NB4 (cell line): ENCODE measurements at places on chromosomes 16 and 17.

GRCh38 chr16:78742501-78743283, 643.2 kb downstream of the WWOX start:
- DNase-seq, result peak; percentile 83

GRCh38 chr16:86798247-86799041, 220.1 kb downstream of the FOXL1 start:
- DNase-seq, result no peak

- no peak for DNase-seq
These were observed 151.9 kb downstream of the IRX5 start for GRCh38 chr16:55082591-55082976.

DNA sequence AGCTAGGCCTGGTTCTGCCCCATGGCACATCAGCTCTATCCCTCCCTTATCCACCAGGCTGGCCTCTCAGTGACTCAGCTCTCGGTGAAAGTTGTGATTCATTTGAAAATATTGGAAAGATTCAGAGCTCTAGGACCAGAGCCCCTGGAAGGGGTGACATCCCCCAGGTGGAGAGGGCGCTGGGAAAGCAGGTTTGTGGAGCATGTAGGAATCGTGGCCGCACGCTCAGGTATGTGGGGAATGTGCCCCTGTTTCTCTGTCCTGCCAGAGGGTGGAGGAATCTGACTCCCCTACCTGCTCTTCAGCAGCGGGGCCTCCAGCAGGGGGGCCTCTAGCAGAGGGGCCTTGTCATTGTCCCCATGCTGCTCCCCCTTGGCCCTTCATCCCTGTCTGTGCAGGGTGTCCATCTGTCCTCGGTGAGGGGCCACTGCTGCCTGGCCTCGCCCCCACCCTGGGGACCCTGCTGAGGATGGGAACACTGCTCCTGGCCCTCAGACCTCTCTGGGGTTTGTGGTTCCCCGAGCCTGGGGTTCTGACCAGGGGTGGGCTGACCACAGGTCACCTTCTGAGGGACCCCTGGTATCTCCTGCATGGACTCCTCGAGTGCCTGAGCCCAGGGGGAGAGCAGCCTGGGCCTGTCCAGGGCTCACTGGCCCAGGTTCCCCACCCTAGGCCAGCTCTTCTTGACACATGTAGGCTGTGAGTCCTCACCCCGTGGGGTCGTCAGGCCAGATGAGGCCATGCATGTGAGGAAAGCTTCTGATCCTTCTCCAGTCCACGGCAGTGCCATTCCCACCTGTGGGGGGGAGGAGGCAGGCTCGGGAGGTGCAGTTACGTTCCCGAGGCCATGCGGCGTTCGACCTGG, 47.5 kb downstream of the NT5M start:
- DNase-seq, result no peak

GRCh38 chr16:27984121-27984520, 79.4 kb downstream of the GSG1L start:
- DNase-seq, result no peak

GRCh38 chr17:40986920-40987319, 2.8 kb upstream of the KRT40 start:
- no peak for DNase-seq

DNA sequence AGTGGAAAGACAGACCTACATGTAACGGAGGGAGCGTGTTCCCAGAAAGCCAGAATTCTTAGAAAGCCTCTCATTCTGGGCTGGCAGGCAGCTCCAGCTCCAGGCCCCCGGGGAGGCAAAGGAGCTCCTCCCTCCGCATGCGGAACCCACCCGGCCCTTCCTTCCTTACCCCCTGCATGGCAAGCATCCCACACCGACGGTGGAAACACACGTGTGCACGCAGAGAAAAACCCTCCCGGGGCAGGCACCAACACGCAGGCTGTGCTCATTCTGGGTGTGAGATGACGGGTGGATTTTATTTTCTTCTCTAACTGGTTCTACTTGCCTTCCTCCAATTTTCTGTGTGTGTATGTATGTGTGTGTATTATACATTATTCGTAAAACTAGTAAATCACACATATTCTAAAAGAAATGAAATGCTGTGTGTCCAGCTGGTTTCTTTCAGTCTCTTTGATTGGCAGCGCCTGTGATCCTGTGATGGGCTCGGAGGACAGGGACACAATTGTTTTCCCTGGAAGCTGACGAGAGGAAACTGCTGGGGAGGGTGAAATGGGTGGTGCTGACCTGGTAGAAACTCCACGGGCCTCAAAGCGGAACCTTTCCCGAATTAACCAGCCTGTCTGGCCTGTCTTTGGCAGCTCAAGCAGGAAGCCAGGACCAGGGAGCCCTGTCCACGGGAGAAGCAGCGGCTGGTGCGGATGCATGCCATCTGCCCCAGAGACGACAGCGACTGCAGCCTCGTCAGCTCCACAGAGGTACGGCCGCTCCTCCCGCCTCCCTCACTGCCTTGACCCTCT, 22.2 kb downstream of the CARD14 start:
- no peak for DNase-seq

DNA sequence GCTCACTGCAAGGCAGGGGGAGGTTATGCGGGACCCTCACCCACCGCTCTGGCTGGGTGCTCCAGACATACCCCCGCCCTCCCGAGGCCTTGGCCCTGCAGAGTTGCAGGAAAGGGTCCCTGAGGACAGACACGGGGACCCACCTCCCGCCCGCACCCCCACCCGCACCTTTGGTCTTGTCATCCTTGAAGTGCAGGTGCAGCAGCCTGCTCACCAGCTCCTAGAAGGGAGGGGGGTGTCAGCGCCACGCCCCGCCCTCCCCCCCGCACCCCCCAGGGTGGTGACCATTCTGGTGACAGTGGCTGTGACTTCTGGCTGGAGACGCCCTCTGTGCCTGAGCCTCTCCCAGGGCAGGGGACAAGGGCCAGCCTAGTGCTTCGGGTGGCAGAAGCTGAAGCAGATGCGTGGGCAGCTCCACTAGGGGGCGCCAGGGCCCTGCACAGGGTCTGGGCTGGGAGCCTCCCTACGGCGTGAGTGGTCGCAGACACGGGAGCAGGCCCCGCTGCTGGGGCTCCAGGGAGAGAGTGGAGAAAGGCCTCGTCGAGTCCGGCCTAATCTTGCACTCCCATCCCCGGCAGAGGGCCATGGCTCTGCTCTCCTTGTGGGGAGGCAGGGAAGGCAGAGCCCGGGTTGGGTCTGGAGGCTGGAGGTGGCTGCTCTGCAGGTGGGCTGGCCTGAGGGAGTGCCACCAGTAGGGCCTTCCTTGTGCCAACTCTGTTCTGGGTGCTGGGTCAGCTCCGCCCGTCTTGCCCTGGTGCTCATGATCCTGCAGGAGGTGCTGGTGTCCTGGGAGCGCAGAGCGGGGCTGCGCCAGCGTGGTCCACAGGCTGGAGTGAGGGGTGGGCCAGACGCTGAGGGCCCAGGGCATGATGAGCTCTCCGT, 2.7 kb downstream of the CENPX start:
- DNase-seq, result peak; percentile 79

DNA sequence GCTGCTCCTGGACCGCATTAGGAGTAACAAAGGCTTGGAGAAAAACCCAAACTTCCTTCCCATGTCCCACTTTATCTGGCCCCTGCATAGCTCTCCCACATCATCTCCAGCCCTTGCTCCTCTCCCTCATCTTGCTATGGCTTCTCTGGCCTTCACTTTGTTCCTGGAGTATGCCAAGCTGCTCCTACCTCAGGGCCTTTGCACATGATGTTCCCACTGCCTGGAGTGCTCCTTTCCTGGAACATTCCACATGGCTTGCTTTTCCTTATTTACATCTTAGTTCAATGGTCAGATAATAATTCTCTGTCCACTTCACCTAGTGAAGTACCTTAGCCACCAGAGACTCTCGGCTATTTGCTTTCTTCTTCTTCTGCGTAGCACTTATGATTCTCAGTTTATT, 4.3 kb upstream of the KSR1 start:
- DNase-seq, result no peak

GRCh38 chr16:19704321-19705145, 13.5 kb downstream of the KNOP1 start:
- no peak for DNase-seq

GRCh38 chr17:40190197-40191021, 13.1 kb downstream of the RAPGEFL1 start:
- DNase-seq, result peak; percentile 32

DNA sequence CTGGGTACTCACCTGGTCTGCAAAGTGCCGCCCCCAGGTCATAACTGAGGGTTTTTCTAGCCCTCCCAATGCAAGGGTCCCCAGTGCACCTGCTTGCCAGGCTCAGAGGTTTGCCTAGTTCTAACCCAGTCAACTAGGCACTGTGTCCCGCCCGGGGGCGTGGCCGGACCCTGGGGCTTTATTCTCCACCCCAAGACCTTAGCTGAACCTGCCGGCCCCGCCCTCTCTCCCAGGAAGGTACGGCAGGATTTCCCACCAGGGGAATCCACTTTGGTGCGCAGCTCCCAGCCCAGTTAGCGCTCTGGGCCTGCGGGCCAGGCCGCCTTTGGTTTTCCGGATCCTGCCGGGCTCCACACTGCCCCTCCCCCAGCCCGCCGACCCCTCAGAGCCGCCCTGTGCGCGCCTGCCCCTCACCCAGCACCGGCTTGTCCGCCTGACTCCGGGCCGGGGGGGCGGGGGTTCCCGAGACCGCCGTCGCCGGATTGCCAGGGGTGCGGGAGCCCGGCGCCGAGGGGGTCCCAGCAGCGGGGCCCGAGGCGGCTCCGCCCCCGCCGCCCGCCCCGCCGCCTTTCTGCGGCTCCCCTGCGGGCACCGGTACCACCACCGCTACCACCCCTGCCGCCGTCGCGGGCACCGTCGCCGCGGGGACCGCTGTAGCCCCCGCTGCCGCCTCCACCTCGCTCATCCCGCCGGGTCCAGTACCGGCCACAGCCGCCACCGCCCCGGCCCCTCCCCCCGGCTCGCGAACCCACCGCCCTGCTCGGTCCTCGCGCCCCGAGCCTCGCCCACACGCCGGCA, 424 bp downstream of the YBX2 start:
- peak; percentile 42 for DNase-seq

DNA sequence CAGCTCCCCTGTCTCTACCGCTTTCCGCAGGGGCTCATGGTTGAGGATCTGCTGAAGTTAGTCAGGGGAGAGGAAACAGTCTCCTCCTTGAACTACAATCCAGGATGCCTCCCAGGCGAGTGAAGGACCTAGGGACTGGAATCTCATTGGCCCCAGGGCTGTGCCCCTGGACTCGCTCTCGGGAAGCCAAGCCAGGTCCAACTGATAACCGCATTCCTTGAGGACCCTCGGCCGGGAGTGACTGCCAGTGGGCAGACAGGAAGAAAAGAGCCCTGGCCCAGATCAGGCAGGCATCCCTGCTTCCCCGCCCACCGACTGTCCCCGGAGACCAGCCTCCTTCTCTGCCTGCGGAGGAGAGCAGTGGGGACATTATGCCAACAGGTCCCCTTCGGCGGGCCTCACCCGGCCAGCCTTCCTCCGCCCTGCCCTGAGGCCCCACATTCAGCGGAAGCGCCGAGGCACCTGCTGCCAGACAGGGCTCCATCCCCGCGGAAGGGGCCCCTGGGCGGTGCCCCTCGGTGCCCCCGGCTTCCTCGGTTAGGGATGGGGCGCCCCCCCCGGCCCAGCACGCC, 776 bp downstream of the LRRC75A start:
- peak; percentile 58 for DNase-seq

DNA sequence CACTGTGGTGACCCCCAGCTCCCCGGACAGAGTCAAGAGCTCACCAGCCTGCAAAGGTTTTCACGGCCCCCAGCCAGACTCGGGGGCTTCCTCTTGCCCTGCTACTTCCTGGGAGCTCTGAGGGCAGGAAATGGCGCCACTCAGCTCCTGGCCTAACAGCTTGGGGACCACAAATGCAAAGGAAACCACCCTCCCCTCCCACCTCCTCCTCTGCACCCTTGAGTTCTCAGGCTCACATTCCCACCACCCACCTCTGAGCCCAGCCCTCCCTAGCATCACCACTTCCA, 375 bp upstream of the SPN start:
- peak; percentile 98 for DNase-seq

- DNase-seq, result no peak
These were observed 122.4 kb downstream of the RAB11FIP4 start for GRCh38 chr17:31513731-31514427.

- DNase-seq, result no peak
These were observed 1.8 kb upstream of the SLC4A1 start for GRCh38 chr17:44269535-44270240.

GRCh38 chr17:34800661-34801060, 160.6 kb downstream of the CCT6B start:
- no peak for DNase-seq

DNA sequence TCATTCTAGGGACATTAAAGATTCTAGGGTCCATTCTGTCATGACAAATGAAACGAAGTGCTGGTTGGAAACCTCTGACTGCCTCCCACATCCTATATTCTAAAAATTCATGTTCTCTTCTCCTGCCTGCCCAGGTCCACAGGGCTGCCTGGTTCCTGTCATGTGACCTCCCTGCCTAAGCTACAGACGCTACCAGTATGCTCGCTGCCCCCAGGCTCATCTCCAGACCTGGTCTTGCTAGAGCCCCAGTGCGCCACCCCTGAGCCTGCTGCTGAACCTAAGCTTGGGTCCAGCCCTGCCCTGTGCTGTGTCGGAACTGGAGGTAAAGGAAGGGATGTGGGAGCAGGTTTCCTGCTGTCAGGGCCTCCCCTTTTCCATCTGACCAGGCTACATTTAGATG, 231.6 kb upstream of the CDH5 start:
- DNase-seq, result no peak

DNA sequence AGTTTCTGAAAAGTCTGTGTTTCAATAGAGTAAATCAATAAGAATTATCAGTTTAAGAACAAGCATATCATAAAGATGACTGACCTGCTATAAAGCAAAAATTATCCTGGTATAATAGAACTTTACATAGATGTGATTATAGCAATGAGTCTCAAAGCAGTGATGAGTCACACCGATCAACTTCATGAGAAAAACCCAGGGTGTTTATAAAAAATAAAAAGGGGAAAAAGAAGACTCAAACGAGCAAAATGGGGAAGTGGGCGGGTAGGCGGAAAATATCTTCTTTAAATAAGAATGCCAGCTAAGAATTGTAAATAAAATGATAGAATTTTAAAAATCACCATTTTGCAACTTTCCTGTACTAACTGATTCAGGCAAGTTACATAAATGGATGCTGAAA, 46.8 kb downstream of the BRIP1 start:
- DNase-seq, result peak; percentile 52

DNA sequence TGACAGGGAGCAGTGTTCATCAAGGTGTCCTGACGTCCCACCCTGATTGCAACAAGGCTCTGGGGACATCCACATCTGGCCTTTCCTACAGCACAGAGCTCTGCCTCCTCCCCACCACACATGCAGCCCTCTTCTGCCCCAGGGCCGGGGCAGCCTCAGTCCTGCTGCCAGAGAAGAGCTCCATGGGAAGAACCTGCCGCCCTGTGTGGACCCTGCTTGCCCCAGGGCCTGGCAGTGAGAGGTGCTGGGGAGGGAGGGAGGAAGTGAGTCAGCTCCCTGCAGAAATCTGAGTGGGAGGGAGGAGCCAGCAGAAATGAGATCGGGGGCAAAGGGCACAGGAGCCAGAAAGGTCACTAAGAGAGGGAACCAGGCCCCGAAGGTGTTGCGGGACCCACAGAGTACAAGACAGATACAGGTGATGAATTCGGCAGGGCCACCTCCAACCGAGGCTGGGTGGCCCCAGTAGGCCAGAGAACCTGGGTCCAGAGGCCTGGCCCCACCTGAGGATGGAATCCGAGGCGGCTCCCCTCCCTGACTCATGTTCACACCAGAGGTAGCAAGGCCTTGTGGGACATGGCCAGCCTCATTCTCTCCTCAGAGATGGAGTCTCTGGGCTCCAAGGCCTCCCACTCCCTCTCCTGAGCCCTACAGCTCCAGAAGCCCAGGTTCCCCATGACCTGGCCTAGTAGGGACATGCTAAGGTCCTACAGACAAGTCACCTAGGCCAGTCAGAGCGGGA, 24.8 kb downstream of the MYO18A start:
- peak; percentile 85 for DNase-seq

GRCh38 chr16:85621698-85622428, 8.7 kb downstream of the GSE1 start:
- DNase-seq, result no peak
